HS-27A (cell line): ENCODE measurements at places on chromosomes 3 and 15.

GRCh38 chr3:197874653-197875052, 75.3 kb upstream of the RPL35A start:
- DNase-seq = no peak

- no peak for DNase-seq
These were observed 360.2 kb downstream of the EPHB1 start for GRCh38 chr3:135155228-135155627.

DNA sequence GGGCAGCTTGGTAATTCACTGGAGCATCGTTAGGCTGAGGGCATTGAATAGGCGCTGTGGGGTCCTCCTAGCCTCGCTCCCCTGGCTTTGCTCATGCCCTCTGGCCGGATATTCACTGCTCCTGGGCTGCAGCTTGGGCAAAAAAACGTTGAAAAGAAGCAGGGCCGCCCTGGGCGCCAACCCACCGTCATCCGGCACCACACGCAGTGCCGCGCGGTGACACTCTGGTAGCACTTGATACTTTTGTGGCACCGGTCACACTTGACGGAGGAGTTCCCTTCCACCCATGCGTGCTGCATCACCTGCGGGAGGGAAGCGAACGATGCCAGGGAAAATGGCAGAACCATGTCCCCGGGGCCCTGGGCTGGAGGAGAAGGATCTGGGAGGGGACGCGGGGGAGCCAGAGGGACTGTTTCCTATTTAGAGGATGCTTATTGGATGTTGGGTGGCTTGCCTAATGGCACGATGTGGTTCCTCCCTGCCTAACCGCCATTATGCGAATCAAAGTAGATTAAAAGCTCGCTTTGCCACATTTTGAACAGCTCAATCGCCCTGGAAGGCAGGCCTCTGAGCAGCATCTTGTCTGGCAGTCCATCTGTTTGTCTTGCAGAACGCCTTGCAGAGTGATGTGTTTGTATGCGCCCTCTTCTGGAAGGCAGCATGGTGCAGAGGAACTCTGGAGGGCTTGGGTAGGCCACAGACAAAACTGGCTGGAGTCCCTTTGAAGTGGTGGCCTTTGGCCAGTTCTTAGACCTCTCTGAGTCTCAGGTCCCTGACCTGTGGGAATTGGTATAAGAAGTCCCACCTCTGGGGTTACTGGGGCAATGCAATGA, 93.2 kb downstream of the DGKG start:
- no peak for DNase-seq

DNA sequence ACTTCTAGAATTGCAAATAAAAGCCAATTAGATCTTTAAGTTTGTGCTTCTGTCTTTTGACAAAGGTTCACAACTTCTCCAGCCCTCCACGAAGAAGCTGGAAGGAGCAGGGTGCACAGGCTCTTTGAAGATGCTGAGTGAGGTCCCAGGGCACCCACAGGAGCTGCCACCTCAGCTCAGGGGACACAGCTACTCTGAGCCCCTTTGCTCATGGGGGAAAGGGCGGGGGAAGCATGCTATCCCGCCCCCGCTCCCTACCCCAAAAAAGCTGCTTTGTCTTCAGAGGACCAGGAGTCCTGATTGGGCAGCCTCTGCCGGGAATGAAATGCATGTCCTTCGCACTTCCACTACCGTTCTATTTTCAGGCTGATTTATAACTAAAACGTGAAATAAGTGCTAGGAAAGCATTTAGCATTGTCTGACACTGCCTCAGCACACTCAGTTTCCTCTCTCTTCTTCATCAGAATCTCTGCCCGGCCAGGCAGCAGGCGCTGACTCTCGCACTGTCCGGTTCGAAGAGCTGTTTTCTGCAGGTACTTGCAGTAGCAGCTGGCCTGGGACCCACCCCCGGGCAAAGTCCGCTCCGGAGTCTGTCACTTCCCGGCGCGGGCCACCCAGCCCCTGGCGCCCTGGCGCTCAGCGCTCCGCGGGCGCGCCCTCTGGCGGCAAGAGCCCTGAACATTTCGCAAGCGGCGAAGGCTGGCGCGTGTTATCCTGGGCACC, 45.5 kb upstream of the KLHL25 start:
- DNase-seq = peak; percentile 56

DNA sequence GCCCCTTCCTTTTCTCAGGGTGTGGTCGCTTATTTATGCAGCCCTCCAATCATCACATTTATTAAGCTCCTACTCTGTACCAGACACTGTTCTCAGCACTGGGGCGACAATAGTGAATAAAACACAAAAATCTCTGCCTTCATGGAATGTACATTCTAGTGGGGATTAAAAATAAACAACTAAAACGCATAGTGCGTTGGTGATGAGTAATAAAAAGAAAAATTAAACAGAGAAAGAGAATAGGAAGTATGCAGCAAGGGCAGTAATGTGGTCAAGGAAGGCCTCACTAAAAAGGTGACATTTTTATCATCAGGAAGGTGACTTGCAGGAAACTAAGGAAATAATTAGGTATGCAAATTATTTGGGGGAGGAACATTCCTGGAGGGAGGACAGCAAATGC, 5.1 kb downstream of the SLC51B start:
- no peak for DNase-seq

DNA sequence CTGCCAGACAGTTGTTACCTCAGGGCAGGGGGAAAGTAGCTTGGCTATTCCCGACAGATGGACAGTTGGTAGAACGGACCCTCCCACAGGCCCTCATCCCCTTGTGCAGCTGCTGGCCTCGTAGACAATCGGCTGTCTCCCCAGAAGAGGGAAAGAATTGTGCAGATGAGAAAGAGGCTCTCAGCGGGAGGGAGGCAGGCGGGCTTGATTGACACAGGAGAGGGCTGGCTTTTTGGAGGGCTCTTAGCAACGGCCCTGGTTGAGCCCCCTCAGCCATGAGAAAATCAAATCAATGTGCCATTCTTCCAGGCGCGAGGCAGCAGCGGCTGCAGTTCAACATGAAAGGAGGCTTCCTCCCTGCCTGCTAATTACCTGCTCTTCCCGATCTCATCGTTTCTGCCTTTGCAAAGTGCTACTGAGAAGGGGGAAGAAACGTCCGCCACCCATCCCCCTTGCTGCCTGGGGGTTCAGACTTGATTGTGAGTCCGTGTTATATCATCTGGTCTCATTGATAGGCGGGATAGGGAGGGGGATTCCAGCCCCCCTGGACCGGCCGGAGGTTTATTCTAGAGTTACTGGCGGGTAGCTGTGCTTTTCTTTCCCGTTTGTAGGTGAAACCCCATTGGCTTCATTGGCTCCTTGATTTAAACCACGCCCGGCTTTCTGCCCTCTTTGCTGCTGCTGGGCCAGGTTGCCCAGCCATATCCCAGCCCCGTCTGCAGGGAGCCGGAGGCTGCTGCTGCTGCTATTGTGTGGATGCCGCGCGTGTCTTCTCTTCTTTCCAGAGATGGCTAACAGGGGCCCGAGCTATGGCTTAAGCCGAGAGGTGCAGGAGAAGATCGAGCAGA, at the start of gene TAGLN3:
TAGLN3 (plus strand) TSS at position 287 of the 848 bp plus-strand sequence; CDS start at position 788, 501 bp downstream.
- no peak for DNase-seq

GRCh38 chr15:78455749-78456148, 17.7 kb downstream of the IREB2 start:
- no peak for DNase-seq

GRCh38 chr3:52136513-52136912, 17.7 kb downstream of the POC1A start:
- DNase-seq = no peak

DNA sequence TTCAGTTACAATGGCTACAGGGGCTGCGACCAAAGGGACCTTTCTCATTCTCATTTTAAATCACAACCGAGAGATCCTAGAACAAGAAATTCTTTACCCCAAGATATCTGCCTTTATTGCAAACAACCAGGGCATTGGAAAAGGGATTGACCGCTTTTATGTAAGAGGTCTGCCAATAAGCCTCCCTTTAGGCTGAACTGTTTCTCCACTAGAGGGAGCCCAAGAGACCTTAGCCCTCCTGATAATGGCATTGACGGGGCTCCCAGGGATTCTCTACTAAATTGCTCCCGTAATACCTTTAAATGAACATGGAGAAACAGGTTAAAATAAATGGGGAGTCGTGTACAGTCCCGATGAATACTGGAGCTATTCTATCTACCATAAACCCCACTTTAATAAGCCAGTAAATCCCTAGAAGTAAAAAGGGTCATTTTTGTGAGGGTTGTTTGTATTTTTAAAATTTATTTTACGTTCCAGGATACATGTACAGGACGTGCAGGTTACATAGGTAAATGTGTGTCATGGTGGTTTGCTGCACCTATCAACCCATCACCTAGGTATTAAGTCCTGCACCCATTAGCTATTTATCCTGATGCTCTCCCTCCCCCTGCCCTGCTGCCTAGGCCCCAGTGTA, 7.5 kb upstream of the IGSF10 start:
- no peak for DNase-seq

DNA sequence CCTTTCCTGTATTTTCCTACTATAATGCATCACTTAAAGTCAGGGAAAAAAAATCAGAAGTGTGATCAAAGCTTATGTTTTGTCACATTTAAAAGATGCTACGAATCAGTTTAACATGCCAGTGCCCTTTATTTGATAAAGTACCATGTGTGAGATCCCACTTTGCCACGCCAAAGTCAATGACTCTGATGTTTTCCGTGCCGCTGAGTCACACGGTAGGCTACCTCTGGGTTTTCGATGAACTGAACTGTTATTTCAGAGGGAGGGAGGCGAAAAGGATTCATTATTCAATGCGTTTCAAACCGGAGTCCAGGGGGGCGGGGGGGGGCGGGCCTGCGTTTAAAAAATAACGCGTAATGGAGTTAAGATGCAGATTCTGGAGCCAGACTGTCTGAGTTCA, 203.0 kb downstream of the ABHD5 start:
- no peak for DNase-seq

DNA sequence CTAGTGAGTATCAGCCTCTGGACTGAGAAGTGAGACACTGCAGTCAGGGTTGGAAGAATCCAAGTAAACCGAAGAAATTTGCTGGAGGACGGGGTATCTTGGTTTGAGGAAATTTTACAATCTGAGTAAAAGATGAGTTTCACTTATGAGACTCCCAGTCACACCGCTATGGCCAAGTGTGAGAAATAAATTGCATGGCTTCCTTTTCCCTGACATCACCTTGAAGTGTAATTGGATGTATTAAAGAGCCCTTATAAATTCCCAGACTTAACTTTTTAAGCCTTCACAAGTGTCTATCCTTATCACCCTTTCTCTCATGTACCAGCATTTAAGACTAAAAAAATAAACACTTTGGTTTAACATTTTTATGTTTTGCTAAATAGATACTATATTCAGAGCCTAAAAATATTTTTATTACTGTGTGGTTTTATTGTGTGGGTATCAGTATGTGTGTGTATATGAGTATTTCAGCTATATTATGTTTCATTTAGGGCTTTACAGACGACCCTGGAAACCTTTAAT, 23.8 kb downstream of the USP3 start:
- no peak for DNase-seq

GRCh38 chr3:189902230-189903186, 218.2 kb downstream of the P3H2 start:
- DNase-seq = no peak

GRCh38 chr15:45021348-45021747, 1.6 kb upstream of the SORD start:
- DNase-seq = no peak

DNA sequence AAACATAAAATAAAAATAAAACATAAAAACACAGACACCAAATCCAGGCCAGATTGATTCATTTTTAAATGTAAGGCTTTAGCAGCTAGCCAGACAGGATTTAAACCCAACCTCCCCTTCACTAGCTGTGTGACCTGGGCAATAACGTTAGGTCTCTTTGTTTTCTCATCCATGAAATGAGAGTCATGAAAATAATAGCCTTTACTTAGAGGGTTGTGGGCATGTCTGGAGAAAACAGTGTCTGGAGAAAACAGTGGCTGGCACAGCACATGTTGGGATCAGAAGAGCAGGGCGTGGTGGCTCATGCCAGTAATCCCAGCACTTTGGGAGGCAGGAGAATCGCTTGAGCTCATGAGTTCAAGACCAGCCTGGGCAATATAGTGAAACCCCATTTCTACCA, 1.9 kb upstream of the DPPA4 start:
- no peak for DNase-seq

- DNase-seq = no peak
These were observed 282.3 kb downstream of the XXYLT1 start for GRCh38 chr3:194988495-194989165.
